ENCODE measurements at places on chromosomes 3 and 15.

DNA sequence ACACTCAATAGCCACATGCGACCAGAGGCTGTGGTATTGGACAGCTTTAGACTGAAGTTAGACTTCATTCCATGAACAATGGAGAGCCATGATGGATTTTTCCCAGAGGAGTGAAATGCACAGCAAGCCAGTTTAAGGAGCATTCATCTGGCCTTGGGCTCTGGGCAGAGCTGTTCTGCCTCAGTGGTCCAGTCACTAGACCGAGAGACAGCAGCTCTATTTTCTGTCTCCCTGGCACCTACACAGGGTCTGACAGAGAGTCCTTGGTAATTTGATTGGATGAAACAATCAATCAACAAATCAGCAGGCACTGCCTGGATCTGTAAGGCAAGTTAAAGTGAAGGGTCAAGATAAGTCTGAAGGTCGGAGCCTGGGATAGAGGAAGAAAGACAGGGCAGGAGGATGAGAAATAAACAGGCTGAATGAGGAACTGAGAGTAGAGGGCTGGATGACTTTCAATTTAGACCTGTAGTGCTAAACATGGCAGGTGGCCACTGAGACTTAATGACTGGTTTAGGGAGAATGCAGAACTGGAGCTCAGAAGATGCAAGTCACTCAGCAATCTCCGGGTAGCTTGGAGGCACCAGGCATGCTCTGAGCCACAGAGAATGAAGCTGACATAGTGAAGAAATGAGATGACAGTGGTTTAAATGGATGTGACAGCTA lies 98.5 kb upstream of the SLC25A36 start:
- DNase-seq = no peak

GRCh38 chr3:13787533-13788132 lies 92.2 kb downstream of the WNT7A start:
- no peak for DNase-seq

DNA sequence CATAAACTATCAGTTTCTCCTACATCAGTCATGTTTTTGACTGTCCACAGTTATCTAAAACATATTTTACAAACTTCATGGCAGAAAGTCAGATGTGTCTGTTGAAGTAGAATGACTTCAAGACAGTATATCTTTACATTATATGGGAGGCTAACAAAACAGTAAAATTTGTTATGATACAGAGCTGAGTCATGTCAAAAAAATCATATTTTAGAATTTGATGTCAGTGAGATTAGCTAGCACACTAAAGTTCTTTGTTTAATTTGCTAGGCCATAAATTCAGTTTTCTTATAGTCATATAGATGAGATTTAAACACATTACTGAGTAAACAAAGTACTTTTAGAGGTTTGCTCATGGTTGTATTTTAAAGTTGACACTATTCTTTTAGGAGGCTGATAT lies 80.3 kb upstream of the IGSF10 start:
- peak; percentile 5 for DNase-seq

GRCh38 chr3:51729042-51729633 lies 22.3 kb downstream of the GRM2 start:
- DNase-seq = peak; percentile 54

DNA sequence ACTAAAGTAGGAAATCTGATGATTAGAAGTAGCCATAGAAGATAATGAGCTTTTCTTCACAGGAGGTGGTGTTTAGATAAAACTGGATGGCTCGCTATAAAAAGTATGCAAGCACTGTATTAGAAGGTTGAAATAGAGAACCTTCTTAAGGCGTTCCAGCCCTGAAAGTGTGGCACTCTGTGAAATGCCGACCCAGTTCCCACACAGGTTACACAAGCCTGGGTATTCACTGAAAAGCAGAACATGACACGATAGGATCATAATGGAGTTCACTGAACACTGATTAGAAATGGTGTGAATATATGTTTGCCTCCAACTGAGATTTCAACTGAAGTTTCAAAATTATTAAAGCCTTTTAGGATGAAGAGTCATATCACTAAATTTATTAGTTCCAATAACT lies 15.0 kb upstream of the LRRC34 start:
- no peak for DNase-seq

DNA sequence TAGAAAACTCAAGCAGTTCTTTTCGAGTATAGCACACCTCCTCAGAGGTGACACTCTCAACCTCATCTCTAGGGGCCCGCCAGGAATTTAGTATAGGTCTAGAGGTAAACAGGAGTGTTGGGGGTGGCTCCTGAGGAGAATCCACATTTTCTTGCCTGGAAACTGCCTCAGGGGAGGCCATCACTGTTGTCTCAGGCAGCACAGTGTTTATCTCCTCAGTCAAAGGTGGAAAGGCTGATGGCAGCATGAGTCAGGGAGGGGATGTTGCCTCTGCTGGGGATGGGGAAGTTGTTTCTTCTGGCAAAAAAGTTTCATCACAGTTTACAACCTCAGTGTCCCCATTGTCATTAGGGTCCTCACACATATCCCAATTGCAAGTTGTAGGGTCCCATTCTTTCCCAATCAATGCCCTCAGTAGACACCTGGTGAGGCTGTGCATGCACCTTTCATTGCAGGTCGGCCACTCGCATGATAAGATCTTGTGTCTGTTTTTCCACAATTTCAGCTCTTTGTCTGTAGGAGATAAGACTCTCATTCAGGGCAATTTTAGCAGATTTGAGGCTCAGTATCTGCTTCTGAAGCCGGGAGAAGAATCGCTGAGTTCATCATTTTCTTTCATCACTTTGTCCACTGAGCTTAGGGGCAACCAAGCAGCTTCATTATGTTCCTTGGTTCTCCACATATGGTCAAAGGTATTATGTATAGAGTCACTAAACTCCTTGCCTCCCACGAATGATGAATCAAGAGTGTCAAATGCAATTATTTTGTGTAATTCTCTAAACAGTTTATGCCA lies 25.8 kb downstream of the NAALADL2 start:
- DNase-seq = no peak

DNA sequence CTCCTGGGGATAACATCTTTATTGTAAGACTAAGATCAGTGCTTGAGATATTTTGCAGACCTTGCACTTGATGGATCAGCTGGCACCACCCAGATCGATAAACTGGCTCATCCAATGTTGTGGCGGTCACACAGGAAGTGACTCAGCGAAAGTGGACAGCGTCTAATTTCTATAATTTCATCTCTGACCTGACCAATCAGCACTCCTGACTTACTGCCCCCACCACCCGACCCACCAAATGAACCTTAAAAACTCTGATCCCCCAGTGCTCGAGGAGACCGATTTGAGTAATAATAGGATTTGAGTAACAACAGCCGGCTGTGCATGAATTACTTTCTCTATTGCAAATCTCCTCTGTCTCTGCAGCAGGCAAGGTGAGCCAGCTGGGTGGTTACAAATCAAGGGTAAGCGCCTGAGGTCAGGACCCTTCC lies 62.7 kb upstream of the RNU6-1 start:
- no peak for DNase-seq

GRCh38 chr3:181561139-181562031 lies 150.3 kb upstream of the SOX2 start:
- DNase-seq = no peak

GRCh38 chr3:134699721-134700120 lies 48.9 kb upstream of the KY start:
- DNase-seq = no peak

- DNase-seq = peak; percentile 12
Measured at GRCh38 chr3:61387817-61388216, 136.6 kb upstream of the FHIT start.

DNA sequence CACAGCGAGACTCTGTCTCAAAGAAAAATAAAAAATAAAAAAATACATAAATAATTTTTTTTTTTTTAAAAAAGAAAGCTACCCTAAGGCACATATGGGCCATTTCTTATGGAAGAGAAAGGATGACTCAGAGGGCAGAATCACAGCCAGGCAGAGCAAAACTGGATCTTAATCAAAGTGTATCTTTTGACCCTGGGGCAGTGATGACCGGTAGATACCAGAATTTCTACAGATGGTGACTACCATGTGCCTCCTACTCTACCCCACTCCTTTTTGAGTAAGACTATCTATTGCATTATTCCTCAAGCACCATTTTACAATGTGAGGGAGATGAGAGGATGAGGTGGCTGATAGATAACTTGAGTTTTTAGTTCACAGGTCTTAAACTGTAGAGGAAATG lies 26.0 kb downstream of the TARS3 start:
- DNase-seq = peak; percentile 74

DNA sequence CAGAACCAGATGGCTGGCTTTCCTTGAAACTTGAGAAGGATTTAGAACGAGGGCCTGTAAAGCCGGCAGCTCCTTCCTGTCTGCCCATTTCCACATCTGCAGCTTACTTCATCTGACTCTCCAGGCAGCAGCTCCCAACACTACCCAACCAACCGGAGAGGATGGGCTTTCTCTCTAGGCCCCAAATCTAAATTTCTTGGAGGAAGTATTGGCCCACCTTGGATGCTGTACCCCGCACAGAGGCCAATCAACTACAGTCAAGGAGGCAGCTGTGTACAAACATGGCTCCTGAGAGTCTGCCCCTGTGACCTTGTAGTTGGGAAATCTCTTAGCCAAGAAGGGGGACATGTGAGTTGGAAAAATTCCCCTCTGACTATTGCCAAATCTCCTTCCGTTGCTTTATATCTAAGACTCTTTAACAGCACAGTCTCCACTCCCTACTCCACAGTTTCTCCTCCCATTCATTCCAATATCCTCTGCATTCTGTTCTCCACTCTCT lies 8.0 kb upstream of the ACAP2 start:
- no peak for DNase-seq

GRCh38 chr3:134029734-134030378 lies at the start of gene SLCO2A1:
TSS of gene SLCO2A1 (minus strand) at chr3:134029925. CDS start at chr3:134029802, 123 bp downstream.
- DNase-seq = peak; percentile 30

DNA sequence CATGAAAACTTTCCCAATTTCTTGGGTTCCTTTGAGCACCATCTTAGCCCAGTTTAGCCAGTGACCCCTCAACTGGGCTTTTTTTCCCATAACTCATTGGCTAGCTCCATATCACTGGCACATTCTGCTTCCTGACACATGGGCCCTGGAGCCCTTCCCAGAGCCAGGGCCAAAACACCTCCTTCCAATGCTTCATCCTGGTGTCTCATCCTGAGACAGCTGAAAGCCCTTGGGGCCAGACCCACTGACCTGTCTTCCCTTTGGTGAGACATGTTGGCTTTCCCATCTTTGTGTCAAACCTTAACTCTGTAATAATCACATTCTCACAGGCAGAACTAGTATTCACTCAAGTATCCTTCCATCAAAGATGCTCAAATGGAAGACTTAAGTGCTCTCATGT lies 82.6 kb upstream of the SMAD3 start:
- no peak for DNase-seq

DNA sequence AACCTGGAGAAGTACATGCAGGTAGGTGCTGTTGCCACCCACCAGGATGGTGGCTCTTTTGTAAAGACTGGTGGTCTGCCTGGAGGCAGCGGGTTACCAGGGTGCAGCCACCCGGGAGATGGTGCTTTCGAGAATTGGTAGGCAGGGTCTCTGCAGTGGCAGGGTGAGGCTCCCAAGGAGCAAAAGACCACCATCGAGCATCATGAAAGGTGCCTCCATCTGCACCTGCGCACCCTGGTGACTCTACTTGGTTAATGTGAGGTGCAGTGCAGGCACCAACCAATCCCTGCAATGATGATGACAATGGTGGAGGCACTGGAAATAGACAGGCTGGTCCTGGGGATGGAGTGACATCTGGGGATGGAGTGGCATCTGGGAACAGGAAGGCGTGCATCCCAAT lies 236.7 kb downstream of the ADAMTS17 start:
- DNase-seq = no peak

DNA sequence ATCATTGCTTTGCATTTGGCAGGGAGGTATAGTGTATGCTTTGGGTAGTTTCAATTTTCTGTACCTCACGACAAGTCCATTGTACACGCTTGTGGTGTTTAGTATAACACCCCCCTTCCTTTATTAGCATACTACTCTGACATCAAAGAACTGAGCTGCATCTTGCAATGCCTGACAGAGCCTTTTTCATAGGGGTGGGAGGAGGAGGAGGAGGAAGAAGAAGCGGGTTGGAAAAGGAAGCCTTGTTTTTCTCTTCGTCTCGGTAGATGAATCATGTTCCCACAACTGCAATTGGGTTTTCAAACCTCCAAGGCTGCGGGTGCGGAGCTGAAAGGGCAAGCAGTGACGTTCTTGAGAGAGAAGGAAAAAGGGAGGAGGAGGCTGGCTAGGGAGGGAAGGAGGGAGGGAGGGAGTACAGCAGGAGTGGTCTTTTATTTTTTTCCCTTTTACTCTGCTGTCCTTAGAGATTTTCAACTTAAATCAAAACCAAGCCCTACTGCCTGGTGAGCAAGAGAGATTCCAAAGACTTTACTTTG lies 175.7 kb downstream of the KLHL25 start:
- peak; percentile 98 for DNase-seq

DNA sequence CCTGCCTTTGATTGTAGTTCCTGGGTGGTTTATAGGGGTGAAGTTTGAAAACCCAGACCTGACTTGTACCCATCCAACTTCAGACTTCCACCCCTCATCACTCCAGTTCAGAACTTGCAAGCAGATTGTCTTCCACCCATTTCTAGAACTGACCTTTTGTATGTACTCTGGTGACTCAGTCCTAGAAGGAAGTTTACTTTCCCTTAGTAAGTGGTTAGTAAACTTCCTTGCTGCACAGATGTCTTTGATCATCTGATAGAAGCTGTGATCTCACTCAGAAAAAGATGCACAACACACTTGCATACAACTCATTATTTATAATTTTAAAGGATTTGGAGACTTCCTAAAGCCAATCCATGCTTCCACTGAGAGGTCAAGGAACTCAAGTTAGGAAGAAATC lies 368.0 kb downstream of the MFSD1 start:
- peak; percentile 68 for DNase-seq

- no peak for DNase-seq
Measured at GRCh38 chr3:123632161-123632655, 47.4 kb upstream of the HACD2 start.

DNA sequence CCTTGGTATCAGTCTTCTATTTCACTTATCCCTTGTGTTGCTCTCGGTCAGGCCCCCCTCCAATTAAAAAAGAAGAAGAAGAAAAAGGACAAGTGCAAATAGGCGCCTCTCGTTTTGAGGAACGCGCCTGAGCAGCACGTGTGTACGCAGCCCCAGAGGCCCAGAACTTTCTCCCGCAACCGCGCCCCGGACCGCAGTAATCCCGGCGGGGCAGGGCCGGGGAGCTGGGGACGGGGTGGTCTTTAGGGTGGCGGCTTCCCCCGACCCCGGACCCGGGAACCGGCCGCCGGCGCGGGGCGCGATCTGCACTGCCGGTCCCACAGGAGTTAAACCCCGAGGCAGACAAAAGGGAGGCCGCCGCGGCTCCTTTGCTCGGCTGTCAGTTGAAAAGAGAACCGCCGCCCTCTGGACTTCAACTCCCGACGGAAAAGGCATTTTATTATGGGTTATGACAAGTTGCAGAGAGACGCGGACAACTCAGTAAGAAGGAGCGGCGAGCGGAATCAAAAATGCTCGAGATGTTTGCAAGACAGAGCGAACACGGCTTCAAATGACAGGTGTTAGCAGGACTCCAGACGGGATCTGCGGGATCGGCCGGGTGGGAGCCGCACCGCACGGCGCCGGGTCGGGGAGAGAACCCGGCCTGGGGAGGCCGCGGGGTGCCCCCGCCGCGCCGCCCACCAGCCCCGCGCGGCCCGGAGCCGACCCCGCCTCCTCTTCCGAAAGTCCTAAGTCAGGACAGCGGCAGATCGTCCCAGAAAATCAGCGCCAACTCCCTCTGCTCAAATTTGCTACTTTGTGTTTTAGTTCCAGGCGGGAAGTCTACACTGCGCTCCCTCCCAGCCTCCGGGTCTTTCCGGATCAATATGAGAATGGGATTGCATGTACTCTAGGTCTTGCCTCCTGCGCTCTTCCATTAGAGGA lies 79.0 kb downstream of the NR2F2 start:
- no peak for DNase-seq

GRCh38 chr15:47349179-47349578 lies 368.1 kb upstream of the SEMA6D start:
- peak; percentile 50 for DNase-seq
